COR-L47 (cell line): ENCODE measurements at places on chromosomes 16 and 17.

- no peak for DNase-seq
Observed at GRCh38 chr17:44122816-44123355, 555 bp downstream of the HDAC5 start.

GRCh38 chr17:65544672-65545071 lies 16.8 kb downstream of the AXIN2 start:
- no peak for DNase-seq

DNA sequence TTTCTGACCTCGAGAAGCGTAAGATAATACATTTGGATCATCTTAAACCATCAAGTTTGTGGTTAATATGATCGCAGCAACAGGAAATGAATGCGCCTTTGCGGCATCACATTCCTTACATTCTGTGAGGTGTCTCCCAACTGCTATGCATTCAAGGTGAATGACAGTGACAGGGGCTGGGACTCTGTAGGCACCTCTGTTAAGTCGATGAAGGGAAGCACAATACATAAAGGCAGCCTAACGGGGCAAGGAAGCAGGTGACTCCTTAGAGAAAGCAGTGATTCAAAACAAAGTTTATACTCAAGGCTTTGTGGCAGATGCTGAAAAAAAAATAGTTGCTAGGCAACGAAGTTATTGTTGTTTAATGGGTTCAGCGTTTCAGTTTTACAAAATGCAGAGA lies 21.6 kb upstream of the EVPL start:
- DNase-seq, result no peak

DNA sequence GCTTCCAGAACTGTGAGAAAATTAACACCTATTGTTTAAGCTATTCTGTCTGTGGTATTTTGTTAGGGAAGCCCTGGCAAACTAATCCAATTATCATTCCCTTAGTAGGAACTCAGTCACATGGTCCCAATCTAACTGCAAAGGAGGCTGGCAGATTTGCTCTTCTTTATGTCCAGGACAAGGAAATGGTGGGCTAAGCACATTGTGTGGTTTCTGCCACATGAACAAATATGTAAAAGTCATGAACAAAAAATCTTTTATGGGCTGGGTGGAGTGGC lies 278.6 kb upstream of the RPL38 start:
- no peak for DNase-seq

GRCh38 chr16:72666267-72666666 lies 381.7 kb downstream of the ZFHX3 start:
- DNase-seq, result no peak

GRCh38 chr16:85848986-85849385 lies 49.5 kb downstream of the COX4I1 start:
- no peak for DNase-seq

- DNase-seq, result no peak
Observed at GRCh38 chr16:9095656-9096397, 4.4 kb downstream of the HAPSTR1 start.

GRCh38 chr17:28141313-28141712 lies 98.8 kb downstream of the NLK start:
- no peak for DNase-seq

DNA sequence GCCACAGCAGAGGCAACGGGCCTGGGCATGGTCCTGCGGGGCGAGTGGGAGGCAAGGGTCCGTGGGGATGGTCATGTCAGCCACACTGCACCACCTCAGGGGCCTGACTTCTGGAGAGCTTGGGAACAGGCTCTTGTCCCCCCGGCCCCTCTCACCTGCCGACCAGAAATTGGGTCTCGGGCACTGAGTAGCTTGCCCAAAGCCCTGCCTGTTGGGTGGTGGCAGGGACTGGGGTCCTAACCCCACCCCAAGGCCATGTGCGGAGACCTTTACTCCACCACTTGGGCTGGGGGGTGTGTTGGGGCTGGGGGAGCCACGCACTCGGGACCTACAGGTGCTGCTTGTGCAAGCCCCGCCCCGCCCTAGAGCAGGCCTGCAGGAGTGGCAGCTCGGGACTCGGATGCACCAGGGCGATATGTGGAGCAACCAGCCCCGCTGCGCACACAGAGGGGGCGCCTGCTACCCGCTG lies 24.2 kb upstream of the CHMP6 start:
- DNase-seq, result no peak

GRCh38 chr16:67723151-67723910 lies 4.2 kb upstream of the GFOD2 start:
- DNase-seq, result no peak

GRCh38 chr17:48541036-48541576 lies 3.8 kb downstream of the HOXB2 start:
- no peak for DNase-seq

- no peak for DNase-seq
Observed at GRCh38 chr17:32747856-32748255, 129.1 kb downstream of the MYO1D start.

DNA sequence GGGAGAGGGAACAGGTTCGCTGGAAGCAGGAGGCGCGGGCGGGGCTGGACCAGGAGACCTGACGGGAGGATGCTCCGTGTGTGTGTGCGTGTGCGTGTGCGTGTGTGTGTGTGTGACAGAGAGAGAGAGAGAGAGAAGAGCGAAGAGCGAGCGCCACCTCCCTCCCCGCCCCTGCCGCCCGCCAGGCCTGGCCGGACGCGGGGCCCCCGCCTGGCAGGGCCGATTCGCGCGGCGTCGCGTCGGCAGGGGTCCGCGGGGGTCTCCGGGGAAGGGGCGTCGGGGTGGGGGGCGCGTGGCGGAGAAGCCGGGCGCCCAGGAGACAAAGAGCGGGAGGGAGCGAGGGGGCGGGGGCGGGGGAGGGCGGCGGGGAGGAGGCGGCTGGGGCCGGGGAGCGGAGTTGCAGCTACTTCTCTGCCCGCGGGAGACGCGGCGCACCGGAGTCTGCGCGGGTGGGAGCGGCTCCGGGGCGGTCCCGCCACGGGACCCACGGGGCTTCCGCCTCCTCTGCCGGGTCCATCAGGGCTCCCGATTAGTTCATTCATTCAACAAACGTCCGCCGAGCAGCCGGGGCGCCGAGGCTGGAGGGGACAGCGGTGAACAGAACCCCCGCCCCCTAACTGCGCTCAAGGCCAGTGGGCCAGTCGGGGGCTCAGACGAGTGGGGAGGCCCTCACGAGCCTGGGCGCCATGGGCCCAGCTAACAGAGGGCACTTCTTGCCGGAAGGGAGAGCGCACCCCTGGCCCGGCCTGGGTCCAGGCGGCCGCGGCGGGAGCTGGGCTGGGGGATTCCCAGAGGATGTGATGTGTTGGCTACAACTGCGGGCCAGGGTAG lies at the start of gene SAMD14:
TSS of gene SAMD14 (minus strand) at position 433 of the 831 bp plus-strand sequence. CDS start 5,201 bp downstream, outside the sequence.
- peak; percentile 31 for DNase-seq

GRCh38 chr16:73304008-73304774 lies 256.3 kb upstream of the ZFHX3 start:
- DNase-seq, result no peak

GRCh38 chr16:66524601-66525164 lies 25.2 kb downstream of the TK2 start:
- DNase-seq, result no peak

DNA sequence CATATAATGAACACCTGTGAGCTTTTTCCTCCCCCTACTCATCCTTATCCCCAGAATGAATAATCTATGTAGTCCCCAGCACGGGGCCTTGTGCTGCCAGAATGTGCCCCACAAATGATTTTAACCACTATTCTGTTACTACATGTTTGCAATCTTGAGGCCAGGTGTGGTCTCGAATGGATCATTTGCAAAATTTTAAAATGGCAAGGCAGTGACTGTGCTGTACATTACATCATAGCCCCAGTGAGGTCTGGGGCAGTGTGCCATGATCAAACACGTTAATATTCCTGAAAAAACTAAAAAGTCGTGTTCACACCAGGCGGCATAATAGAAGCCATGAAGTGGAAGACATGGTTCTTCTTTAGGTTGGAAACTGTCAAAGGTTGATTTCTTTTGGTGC lies 479.9 kb upstream of the EEF2KMT start:
- no peak for DNase-seq

GRCh38 chr16:80932708-80933095 lies 74.0 kb downstream of the CMC2 start:
- no peak for DNase-seq

DNA sequence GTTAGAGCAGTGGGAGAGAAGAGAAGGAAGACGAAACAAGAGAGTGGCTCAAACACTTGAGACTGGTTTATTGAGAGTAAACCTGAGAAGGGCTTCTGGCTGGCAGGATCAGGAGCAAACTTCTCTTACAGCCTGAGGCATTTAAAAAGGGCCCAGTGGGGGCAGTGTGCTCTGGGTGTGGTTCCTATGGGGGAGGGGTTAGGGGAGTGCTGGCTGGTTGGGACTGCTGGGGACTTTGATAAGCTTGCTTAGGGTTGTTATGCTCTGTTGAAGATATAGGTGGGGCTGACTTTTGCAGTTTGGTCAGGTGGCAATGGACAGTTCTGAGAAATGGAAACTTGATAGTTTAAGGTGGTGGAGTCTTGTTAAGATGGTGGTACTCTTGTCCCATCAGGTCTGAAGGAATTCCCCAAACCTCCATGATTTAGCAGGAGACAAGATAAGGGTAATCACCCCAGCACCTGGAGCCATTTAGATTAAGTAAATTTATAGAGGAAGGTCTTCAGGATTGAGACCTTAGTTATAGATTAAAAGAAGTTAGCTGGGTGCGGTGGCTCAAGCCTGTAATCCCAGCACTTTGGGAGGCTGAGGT lies 79.3 kb downstream of the EMP2 start:
- no peak for DNase-seq

DNA sequence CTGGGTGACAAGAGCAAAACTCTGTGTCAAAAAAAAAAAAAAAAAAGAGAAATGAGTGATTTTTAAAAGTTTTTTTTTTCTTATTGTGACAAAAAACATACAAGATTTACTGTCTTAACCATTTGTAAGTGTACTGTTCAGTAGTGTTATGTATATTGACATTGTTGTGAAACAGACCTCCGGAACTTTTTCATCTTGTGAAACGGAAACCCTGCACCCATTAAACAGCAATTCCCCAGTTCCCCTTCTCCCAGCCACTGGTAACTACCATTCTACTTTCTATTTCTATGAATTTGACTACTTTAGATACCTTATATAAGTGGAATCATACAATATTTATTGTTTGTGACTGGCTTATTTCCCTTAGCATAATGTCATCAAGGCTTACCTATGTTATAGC lies 18.7 kb downstream of the DUS2 start:
- no peak for DNase-seq

DNA sequence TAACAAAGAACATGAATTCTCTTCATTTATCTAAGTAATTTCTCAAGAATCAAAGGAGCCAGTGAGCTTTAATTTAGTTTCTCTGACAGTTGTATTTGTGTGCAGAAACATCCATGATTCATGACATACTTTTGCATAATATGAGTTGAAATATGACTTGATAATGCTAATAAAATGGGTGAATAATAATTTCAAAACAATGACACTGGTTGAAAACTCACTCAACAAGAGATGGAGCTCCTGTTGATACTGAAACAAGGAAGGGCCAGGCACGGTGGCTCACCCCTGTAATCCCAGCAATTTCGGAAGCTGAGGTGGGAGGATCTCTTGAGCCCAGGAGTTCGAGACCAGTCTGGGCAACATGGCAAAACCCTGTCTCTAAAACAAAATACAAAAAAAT lies 147.0 kb downstream of the MAP2K6 start:
- no peak for DNase-seq

DNA sequence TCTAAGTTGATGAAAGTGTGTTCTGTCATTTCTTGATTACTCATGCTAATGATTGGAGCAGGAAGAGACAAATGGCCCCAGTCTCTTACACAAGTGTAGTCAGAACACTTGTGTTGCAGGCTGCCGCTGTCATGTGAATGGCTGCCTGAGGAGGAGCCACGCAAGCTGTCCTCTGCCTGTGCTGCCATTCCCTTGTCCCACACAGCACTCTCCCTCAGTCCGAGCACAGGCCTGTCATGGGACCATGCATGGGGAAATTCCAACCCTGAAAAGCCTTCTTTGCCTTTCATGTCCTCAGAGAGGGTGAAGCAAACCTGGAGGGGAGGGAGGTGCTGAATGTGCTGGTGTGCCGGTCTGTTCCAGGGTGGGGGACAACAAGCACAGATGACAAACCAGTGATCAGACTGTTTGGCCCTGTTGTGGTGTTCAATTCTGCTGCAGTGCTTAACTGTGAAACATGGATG lies 109.4 kb downstream of the MRTFB start:
- no peak for DNase-seq

DNA sequence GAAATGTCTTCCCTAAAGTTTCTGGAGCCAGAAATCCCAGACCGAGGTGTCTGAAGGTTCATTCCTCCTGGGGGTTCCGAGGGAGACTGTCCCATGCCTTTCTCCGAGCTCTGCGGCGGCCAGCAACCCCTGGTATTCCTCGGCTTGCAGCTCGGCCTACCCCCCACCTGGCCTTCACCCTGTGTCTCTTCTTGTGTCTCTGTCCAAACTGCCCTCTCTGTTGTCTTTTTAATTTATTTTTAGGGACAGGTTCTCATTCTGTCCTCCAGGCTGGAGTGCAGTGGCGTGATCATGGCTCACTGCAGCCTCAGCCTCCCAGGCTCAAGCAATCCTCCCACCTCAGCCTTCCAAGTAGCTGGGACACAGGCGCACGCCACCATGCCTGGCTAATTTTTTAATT lies 211.7 kb downstream of the SEC14L1 start:
- DNase-seq, result no peak

GRCh38 chr16:30095166-30096078 lies 591 bp downstream of the YPEL3 start:
- DNase-seq, result no peak

GRCh38 chr17:73955616-73956015 lies 247.9 kb upstream of the RPL38 start:
- no peak for DNase-seq

DNA sequence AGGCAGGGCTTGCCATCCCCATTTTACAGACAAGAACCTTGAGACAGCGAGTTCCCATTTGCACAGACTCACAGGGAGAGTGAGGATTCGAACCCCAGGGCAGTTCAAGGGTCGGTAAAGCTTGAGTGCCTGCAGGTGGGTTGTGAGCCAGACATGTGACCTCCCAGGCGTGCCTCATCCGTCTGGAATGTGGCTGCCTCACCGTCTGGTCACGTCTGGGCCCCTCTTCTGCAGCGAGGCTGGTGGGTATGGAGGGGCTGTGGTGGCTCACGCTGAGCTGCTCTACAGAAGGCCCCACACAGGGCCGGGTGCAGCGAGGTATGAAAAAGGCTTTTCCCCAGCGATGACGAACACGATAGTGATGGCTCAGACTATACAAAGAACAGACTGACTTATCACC lies 35.8 kb upstream of the LHX1 start:
- DNase-seq, result no peak

DNA sequence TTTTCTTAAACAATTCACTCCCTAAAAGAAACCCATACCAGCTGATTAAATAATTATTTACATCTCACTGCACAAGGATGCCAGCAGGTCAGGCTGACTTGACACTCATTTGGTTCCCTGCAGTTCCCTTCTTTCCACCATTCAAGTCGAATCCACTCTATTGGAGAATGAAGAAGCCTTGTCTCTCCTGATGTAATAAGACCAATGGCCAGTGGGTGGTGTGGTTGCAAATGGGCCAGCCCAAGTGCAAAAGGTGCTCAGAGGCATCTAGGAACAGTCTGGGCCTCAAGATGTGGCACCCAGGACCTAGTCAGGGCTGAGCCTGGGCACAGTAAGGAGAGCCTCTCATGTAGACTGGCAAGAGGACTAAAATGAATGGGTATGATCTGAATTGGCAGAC lies 9.3 kb downstream of the C16orf78 start:
- no peak for DNase-seq
